ENCODE measurements at places on chromosomes 2 and 18.
A peak's percentile ranks its signal among the peaks of the same experiment; 100 is the strongest.

- DNase-seq: no peak
Observed at GRCh38 chr2:11042841-11043240, 112.4 kb upstream of the SLC66A3 start.

GRCh38 chr2:147763861-147764260, 81.0 kb upstream of the ACVR2A start:
- DNase-seq: no peak

DNA sequence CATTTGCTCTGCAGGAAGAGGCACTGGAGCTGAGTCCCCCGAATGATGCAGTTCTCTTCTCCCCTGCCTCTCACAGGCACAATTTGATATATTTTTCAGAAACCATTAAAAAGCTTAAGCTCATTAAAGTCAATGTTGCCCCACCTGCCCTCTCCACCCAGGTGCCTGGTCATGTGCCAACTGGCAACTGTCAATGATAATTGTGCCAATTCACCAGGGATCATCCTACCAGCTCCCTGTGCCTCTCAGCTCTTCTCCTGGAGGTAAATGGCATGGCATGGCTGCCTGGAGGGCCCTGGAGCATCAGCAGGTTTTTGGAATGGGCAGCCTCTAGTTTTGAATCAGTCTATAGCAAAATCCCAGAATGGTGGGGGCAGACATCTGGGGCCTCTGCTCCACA, 279.6 kb upstream of the ID2 start:
- DNase-seq: no peak

GRCh38 chr2:129723277-129724020, 256.0 kb upstream of the RAB6C start:
- no peak for DNase-seq

GRCh38 chr2:1527153-1527992, 114.1 kb downstream of the TPO start:
- no peak for DNase-seq

- no peak for DNase-seq
Observed at GRCh38 chr2:179596018-179596417, 265.4 kb downstream of the ZNF385B start.

DNA sequence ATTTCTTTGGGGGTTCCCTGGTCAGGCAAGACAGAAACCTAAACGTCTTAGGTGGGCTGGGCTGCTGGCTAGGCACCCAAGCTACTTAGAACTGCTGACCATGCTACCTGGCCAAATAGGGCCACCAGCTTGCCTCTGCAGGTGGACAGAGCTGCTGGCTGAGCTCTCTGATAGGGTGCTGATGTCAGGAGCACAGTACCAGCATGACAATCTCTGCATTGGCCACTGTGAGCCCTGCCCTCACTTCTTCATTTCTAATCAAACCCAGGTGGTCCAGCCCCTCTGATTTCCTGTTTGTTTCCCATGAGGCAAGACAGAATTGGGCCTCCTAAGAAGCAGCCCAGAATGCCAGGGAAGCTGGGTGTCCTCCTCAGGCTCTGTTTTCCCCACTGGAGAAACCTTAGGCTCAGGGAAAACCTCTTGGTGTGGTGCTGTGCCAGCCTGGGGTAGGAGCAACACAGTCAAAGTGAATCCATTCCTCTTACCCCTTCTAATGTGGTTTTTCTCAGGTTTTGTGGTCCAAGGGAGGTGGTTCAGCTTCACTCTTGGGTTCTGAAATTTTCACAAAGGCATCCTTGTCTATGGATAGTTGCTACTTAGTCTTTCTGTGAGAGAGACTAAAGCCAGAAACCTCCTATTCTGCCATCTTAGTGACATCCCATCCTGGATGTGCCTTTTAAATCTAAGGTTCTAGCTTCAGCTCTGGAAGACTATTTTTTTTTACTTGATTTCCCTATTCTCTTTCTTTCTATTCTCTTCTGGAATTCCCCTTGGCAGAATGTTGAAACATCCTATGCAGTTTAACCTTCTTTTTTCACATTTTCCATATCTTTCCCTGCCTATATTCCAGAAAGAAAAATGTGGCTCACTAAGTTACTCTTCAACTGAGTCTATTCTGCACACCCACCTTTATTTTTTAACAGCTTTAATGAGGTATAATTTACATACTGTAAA, 15.2 kb downstream of the SP100 start:
- no peak for DNase-seq

GRCh38 chr2:230512955-230513748, 97.2 kb downstream of the SP100 start:
- no peak for DNase-seq

GRCh38 chr2:64251497-64252250, 107.5 kb upstream of the PELI1 start:
- DNase-seq: no peak

DNA sequence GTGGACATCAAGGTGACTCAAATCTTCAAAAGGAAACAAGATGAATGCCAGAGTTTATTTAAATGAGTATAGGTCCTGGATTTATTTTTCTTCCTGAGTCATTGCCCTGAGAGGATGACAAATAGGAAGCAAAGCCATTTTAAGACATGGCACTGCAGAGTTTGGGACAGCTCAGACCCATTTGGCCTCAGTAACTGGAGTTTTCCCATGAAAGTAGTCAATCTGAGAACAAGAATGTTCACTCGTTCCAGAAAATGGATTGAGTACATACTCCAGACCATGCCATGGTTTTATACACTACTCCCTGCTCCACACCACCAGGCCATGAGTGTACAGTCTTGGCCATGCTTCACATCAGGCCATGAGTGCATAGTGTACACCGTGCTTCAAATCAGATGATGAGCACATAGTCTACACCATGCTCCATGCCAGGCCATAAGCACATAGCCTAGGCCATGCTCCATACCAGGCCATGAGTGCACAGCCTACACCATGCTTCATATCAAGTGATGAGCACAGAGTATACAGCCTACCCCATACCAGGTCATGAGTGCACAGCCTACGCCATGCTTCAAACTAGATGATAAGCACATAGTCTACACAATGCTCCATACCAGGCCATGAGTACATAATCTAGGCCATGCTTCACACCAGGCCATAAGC, 202.4 kb downstream of the FBXO15 start:
- DNase-seq: no peak

- no peak for DNase-seq
Observed at GRCh38 chr2:142863485-142863961, 13.9 kb upstream of the KYNU start.

- DNase-seq: no peak
Observed at GRCh38 chr18:46541626-46542189, 115.3 kb downstream of the LOXHD1 start.

DNA sequence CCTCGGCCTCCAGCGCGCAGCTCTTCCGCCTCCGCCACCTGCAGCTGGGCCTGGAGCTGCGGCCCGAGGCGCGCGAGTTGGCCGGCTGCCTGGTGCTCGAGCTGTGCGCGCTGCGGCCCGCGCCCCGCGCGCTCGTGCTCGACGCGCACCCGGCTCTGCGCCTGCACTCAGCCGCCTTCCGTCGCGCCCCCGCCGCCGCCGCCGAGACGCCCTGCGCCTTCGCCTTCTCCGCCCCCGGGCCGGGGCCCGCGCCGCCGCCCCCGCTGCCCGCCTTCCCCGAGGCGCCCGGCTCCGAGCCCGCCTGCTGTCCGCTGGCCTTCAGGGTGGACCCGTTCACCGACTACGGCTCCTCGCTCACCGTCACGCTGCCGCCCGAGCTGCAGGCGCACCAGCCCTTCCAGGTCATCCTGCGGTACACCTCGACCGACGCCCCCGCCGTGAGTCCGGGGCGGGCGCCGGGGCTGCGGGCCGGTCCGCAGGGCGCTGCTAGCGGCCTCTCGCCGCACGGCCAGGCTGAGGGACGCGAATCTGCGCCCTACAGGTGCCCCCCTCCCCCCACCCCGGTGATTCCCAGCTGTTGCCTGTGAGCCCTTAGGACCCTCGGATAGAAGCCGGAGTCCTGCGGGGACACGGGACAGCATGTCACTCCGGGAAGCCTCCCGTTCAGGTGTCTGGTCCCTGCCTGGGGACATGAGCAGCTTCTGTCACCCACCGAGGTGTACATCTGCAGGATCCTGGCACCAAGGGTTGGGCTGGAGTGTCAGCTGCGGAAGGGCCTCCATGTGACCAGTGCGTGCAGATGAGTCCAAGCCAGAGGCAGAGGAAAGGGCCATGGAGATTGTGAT, 616 bp downstream of the RNPEPL1 start:
- DNase-seq: peak; percentile 65

- no peak for DNase-seq
Observed at GRCh38 chr2:181354626-181355025, 102.6 kb upstream of the ITGA4 start.

GRCh38 chr2:8004250-8004681, 677.6 kb upstream of the ID2 start:
- peak; percentile 38 for DNase-seq

DNA sequence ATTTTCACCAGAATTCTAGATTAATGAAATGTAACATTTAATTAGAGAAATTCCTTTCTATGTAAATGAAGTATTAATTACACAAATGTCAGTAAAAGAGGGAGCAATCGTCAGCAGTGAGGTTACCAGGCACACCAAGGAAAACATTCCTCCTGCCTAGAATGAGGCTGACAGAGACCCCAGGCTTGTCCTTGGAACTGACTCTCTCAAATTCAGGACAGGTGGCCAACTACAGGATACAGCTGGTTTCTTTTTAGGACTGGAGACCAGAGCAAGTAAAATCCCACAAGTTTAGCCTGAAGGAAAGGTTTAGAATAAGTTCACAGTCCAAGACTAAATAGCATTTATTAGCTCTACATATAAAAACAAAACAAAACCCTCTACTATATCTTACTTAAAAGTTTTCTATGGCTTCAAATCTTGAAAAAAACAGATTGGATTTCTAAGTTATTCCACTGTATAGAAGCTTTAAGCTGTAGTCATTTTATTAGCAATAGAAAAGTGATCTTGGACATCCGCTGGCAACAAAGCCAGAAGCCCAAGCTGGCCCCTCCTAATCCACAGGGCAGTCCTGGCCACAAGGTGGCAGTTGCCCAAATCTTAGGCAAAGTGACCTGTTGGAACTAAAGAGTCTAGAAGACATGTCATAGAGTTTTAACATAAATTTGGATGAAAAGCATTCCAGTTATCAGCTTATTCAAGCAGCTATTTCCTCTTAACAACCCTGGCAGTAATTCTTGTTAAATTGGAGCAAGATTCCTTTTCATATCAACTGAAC, 81.0 kb downstream of the SP3 start:
- DNase-seq: peak; percentile 29

DNA sequence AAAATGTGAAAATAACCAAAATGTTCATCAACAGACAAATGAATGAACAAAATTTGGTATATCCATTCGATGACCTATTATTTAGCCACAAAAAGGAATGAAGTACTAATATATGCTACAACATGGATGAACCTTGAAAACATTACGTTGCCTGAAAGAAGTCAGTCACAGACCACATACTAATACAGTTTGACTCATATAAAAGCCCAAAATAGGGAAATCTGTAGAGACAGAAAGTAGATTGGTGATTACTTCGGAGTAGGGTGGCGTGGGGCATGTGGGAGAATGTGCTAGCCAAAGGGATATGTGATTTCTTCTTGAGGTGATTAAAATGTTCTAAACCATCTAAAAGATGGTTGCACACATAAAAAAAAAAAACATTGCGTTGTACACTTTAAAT, 44.2 kb upstream of the PPM1B start:
- DNase-seq: no peak

GRCh38 chr2:5368263-5368662, 323.9 kb upstream of the SOX11 start:
- DNase-seq: no peak

- DNase-seq: no peak
Observed at GRCh38 chr18:25284281-25284680, 67.7 kb downstream of the ZNF521 start.

DNA sequence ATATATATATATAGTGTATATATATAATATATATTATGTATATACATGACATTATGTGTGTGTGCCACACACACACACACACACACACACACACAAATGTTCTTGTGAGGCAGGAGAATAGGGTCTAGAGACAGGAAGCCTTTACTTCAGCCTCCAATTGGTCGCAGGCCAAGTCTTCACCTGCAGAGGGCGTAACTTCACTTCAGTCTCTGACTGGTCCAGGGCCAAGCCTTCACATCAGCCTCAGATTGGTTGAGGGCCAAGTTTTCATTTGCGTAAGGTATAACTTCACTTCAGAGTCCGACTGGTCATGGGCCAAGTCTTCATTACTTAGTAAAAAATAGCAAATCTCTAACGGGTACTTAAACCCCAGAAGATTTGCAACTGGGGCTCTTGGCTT, 13.2 kb upstream of the SS18 start:
- no peak for DNase-seq

GRCh38 chr2:84641021-84641420, 124.7 kb downstream of the DNAH6 start:
- DNase-seq: no peak

- no peak for DNase-seq
Observed at GRCh38 chr2:9300214-9300613, 93.6 kb downstream of the ASAP2 start.

DNA sequence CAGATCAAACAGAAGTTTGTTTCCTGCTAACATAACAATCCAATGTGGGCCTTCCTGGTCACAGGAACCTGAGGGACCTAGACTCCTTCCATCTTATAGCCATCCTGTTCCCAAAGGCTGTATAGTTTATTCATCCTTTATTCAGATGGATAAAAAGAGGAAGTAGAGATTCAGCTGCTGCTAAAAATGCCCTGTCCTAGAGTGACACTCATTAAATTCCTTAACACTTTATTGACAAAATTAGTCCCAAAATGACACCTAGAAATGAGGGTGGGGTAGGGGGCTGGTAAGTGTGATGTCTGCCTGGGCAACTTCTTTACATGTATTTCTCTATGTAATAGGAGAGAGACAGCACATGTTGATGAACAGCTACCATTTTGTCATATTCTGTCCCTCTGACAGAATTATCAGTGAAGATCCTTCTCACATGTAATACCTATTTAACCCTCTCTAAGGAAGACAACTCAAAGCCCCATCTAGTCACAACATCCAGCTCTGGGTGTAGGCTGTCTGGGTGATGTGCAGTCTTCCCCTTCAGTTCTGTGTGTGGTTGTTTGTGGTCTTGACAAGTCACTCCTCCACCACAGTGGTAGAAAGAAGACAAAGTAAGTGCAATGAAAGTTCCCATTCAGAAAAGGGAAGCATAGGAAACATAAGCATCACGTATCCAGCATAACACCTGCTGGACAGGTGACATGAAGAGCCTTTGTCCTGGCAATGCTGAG, 253.9 kb upstream of the CNTNAP5 start:
- DNase-seq: no peak

DNA sequence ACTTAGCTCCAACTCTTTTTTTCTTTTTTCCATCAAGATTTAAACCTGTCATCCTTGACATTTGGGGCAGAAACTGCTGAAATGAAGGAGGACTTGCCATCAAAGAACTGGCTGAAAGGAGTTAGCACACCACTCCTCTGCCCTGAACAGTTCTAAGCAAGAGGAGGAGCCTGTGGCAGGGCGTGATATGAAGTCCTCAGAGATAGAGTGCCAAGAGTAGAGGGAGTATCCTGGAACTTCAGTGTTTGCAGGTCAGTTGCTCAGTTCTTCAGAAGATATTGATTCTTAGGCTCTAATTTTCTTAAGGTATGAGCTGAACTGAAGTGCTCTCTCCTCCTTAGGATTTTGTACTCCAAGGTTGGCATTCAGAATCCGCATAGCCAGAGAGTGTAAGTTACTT, 15.2 kb downstream of the NABP1 start:
- DNase-seq: no peak

- DNase-seq: no peak
Observed at GRCh38 chr2:164495491-164496223, 125.6 kb downstream of the GRB14 start.

- no peak for DNase-seq
Observed at GRCh38 chr2:85905187-85905666, 16.4 kb upstream of the ST3GAL5 start.
